Sigmoid colon (tissue), 7 donors: ENCODE measurements at places on chromosomes 2 and 18. TPM values are rescaled to one million over a fixed set of nuclear protein-coding genes. Genes with fewer than 3 reads are reported as not detected.

DNA sequence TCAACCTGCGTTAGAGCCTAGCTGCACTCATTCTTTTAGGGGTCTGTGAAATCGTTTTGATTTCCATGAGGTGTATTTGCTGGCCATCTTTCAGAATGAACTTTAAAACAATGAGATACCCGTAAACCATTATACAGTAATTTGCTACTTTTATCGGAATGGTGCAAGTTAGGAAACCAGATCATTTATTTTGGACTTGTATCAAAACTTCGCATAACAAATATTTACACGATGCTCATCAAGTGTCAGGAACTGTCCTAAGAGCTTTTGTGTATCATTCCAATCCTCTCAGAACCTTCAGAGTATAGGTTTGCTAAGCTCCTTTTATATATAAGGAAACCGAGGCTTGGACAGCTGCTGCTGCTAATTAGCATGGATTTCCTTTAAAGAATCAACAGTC lies 22.4 kb upstream of the SLC1A4 start:
- H3K4me3 ChIP-seq = no peak overlapping the region
- H3K36me3 ChIP-seq = no peaks in the 10 kb centered on the region
- no peaks in the 10 kb centered on the region for H3K27me3 ChIP-seq
- H3K27ac ChIP-seq = no peak overlapping the region
- no peaks in the 10 kb centered on the region for H3K4me1 ChIP-seq

DNA sequence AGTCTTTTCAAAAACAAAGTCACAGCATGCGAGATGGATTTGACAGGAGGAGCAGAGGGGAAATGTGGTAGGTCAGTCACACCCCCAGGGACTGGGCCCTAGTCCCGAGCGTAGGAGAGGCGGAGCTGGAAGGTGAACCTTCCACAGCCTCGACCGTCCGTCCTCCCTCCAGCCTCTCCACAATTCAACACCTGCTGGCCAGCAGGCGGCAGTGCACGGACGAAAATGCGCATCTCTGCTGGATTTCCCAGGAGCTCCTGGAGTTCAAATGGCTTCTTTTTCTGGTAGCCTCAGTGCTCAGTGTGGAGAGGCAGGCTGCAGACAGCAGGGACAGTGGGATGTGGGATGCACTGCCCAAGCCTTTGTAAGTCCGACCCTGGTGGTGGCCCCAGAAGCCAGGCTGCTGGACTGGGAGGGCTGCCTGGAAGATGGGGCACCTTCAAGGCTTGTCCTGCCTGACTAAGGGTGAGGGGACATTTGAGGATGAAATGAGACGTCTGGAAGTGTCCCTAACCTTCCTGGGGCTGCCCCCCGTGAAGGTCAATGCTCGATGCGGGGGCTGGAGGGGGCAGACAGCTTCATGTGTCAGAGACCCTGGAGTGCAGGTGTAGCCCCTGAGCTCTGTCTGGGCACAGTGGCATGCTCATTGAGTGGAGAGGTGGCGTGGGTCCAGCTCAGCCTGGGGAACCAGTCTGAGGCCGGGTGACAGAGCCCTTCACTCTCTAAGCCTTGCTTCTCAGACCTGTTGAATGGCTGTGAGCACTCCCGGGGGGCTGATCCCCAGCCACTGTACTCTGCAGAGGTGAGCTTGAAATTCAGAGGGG lies 189.5 kb downstream of the TFCP2L1 start:
- peak; percentile 69 for DNase-seq
- H3K27me3 ChIP-seq = no peaks in the 10 kb centered on the region
- H3K36me3 ChIP-seq = no peaks in the 10 kb centered on the region
- peaks cover 12% of the 10 kb centered on the region for H3K4me1 ChIP-seq

RRM2 gene
- total RNA-seq = 2.7 TPM

GKN1 gene
- total RNA-seq = not detected

GRCh38 chr2:226868331-226869162 lies 32.7 kb downstream of the RHBDD1 start:
- no peaks in the 10 kb centered on the region for H3K4me1 ChIP-seq
- H3K36me3 ChIP-seq = peaks cover 11% of the 10 kb centered on the region
- no peak overlapping the region for H3K27ac ChIP-seq
- no peak for DNase-seq

GAD1 gene
- not detected for total RNA-seq
